ENCODE measurements at places on chromosomes 4 and X.
A peak's percentile ranks its signal among the peaks of the same experiment; 100 is the strongest.

DNA sequence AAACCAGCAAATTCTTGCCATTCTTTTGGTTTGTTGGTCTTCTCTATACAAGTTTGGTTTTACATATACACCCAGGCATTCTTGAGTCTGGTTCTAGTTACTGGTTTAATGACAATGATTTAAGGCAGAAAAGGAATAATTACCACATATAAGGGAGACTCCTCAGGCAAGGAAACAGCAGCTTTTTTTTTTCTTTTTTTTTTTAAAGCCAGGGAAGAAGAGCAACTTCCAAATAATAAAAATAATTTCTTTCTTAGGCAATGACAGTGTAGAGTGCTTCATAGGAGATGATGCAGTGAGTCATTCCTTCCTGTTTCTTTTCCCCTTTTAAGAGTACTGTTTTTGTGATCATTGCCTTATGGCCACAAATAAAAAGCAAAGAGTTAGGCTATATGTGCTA lies 289.7 kb downstream of the DKK2 start:
- DNase-seq, result no peak

- no peak for DNase-seq
Measured at GRCh38 chr4:41215155-41215554, 813 bp upstream of the APBB2 start.

DNA sequence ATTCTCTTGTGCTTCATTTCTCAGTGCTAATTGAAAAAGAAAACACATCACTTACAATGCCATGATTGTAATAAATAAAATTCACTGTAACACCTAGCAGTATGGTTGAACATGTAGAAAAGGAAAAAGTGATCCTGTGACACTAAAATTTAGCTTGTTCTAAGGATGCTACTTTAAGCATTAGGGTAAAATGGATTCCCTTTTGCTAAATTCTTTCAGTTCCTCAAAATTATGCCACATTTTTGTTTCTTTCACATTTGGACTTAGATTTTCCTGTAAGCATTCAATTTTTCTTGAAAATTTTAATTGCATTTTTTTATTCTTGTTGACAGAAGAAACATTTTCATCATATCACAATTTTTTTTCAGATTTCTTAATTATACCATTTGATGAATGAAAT lies 19.4 kb downstream of the TET2 start:
- DNase-seq, result no peak

DNA sequence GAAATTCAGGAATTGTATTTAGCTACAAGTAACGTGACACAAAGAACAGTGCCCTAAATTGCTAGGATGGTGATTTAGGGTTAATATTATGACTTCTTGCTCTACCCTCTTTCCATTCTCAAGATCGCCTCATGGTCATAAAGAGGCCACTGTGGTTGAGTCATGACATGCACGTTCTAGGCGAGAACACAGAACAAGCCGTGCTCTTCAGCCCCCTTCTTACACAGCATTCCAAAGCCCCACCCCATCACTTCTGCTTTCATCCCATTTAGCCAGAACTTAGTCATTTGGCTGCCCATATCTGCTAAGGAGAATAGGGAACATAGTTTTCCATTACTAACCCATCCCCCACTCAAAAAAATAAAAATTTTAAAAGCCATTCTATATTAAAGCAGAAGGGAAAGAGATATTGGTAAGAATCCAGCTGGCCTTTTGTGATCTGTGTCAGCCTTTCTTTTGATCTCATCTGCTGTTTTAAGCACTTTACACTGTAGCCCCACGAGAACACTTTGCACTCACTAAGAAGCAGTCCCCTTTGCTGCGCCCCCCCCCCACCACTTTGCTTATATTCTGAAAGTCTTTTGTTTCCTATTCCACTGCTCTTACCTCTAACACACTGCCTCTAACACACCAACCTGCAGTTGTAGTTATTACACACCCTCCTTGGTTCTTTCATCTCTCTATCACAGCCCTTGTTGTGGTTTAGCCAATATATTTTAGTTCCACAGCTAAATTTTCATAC lies 28.4 kb downstream of the NPNT start:
- no peak for DNase-seq

DNA sequence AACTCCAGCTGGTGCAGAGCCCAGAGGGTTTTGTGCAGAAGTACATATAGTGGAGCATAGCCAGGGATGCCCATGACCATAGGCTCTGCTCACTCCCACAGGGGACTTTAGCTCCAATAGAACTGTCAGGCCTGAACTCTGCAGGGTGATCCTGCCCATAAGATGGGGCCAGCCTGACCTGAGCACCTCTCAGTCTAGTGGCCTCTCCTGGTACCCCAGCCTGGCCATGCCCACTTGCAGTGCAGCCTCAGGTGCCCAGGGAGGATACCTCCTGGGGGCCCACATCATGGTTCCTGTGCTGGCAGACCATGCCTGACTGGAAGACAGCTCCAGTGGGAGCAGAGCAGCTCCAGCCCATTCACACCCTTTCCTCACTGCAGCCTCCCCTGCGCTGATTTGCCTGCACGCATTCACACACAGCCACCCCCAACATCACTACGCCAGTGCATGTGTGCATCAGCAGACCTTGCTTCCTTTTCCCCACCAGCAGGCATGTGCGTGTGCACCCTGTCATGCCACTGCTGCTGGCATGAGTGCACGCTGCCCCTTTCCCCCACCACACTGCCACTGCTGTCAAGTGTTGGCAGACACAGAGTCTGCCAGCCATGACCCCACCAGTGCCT lies 53.0 kb upstream of the MMAA start:
- no peak for DNase-seq

DNA sequence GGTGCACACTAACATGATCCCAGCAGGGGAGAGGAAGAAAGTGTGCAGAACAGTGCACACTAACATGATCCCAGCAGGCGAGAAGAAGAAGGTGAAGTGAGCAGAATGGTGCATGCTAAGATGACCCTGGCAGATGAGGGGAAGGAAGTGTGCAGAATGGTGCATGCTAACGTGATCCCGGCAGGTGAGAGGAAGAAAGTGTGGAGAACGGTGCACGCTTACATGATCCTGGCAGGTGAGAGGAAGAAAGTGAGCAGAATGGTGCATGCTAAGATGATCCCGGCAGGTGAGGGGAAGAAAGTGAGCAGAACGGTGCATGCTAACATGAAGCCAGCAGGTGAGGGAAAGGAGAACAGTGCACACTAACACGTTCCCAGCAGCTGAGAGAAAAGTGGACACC lies 83.7 kb downstream of the ACOX3 start:
- DNase-seq, result no peak

DNA sequence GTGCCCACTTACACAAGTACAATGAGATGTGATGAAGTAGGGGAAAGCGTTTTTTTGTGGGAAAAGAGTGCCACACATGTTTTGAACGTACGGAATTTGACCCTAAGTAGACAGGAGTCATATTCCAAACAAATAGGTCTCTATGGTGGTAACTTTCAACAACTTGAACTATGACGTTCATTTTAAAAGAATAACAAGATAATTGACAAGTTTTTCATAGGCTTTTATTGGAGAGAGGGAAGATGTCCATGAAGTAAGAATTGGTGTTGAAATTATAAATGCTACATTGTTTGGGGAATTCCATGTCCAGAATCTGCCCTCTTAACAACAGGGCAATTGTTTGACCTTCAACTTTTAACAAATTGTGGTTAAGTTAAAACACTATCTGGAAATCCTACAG lies 126.5 kb downstream of the GASK1B start:
- DNase-seq, result no peak

GRCh38 chrX:19887911-19888879 lies 795 bp upstream of the SH3KBP1 start:
- DNase-seq, result peak; percentile 46

DNA sequence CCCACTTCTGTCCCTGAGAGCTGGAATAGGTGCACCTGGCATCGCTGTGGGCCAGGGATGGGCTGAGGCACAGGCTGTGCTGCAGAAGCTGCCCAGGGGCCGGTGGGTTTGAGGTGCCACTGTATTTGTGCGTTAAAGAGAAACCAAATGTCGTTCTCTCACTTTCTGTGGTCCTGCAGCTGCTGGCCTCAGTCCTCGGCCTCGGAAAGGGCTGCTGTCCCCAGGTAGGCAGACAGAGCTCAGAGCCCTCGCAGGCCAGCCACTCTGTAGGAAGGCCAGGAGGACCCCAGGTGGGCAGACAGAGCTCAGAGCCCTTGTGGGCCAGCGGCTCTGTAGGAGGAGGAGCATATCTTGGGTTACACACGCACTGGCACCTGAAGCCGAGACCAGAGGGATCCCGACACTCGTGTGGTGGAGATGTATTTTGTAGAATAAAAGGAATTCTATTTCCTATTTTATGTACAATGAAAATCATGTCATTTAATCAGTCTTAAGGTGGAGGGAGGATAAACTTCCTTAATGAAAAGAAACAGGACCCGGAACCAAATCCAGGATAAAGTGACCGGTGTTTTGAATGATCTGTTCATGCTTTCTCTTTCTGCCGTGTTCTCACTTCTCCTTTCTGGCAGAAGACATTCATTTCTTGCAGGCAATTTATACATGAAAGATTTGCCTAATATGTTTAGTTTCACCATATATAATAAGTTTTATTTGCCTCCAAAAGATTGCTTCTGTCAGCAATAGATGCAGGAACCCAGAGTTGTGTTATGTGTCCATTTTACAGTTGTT lies 54.4 kb upstream of the HGFAC start:
- DNase-seq, result no peak

- DNase-seq, result no peak
Measured at GRCh38 chr4:124083711-124084110, 628.8 kb downstream of the ANKRD50 start.

DNA sequence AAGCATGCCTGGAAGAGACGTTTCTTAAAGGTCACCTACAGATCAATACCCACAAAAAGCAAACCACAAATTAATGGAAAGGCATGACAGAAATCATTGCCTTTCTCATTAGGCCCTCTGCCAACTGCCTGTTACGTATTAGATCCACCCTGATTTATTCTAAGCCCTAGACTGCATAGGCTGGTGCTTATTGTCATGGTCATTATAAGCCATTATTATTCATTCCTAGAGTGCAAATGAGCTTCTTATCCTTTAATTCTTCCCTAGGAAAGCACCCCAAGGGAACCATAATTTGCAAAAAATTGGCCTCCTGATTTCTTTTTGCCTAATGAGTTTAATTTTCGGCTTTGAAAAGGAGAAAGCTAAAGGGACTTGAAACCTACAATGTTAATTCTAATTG lies 184.2 kb upstream of the GPRIN3 start:
- DNase-seq, result no peak

- no peak for DNase-seq
Measured at GRCh38 chr4:3862640-3863420, 96.6 kb downstream of the ADRA2C start.

GRCh38 chr4:56908206-56909085 lies 746 bp downstream of the REST start:
- peak; percentile 55 for DNase-seq

GRCh38 chrX:51837451-51837850 lies 56.0 kb upstream of the MAGED1 start:
- DNase-seq, result no peak

DNA sequence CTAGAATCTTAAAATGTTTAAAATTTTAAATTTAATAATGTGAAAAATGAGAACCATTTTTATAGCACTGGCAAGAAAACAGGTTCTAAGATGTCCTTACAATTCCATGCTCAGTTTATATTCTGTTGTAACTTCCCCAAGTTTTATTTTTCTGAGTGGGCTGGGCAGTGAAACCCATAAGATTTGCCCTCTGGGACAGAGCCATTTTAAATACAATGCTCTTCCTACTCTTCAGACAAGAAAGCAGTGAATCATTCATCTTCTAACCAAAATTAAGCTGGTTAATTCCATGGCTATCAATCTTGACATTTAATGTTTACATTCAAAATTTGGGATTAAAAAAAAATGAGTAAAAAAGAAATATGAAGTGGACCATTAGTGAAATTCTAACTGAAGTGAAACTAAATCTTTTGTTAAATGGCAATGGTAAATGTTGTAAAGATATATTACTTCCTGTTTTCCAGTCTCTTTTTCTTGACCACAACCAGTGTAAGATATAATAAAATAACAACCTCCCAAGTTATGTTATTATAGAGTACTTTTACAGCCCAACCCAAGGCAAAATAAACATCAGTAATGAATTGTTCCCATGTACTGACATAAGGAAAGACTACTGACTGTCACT lies 37.2 kb upstream of the PTPN13 start:
- DNase-seq, result no peak

- no peak for DNase-seq
Measured at GRCh38 chrX:55451141-55451540, 786 bp upstream of the MAGEH1 start.

DNA sequence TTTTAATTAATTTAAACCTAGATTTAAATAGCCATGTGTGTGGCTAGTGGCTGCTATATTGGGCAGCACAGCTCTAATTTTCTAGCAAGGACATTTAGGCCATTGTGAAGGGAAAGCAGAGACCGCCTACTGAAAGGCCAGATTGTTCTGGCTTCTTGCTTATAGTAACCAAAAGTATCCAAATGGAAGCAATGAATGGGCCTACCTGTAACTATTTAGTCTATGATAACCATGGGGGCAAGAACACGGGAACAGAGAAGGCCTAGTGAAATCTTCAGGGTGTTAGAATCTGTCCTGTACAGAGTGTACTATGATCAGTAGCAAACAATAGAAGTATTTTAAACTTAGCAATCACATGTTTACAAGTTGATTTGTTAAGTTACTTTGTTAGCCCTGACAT lies 16.5 kb upstream of the HPRT1 start:
- no peak for DNase-seq

- no peak for DNase-seq
Measured at GRCh38 chr4:142356118-142356759, 489.9 kb downstream of the INPP4B start.

DNA sequence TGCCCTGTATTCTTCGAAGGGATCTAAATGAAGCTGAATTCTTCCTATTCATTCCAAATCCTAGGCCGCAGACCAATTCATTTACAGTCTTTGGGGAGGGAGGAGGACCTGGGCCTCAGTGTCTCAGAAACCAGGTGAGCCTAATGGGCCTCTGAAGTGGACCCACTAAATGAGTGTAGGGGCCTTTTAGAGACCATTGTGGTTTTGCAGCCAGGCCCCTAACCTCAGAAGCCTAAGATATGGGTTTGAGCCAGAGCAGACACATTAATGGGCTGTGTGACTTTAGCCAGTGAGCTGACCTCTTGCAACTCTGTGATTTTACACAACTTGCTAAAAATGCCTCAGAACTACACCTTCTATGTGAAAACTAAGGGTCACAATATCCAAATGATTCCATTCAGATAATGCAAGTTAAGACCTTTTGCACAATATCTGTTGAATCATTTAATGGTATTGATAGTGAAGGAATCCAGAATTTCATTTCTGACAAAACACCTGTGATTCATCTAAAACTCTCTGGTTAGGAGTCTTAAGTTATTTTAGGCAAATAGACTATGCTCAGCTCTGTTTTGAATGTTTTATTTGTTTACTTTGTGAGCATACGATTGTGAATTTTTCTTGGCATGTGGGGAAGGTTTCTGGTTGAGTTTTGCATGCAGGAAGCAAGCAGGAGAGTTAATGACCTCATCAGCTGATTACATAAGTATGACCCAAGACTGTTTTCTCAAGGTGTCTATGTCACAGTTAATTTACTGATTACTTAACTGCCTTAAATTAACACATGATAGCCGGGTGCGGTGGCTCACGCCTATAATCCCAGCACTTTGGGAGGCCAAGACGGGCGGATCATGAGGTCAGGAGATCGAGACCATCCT lies 75.0 kb downstream of the EVC start:
- DNase-seq, result no peak

Measured in stimulated activated CD4-positive, alpha-beta T cell treated with anti-CD3 and anti-CD28 coated beads, TNF-alpha, amount 100 ng/mL, for 4 hours (primary cell).